NCI-H2029 (cell line): ENCODE measurements at places on chromosomes 7 and 10.

DNA sequence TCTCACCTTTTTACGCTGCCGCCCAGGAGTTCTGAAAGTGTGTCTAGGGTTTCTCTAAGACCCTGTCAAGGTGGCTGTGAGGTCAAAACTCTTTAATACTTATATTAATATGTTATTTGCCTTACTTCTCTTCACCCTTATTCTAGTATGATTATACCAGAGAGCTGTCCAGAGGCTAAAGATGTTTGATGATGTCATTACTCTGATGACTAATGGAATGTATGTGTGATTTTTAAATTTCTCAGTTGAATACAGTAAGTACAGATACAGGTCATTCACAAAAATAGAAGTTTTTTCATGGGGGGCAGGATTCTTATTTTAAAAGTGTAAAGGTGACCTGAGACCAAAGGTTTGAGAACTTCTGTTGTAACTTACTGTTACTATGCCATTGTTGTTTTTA is 150.6 kb upstream of the FOXP2 start:
- no peak for DNase-seq

DNA sequence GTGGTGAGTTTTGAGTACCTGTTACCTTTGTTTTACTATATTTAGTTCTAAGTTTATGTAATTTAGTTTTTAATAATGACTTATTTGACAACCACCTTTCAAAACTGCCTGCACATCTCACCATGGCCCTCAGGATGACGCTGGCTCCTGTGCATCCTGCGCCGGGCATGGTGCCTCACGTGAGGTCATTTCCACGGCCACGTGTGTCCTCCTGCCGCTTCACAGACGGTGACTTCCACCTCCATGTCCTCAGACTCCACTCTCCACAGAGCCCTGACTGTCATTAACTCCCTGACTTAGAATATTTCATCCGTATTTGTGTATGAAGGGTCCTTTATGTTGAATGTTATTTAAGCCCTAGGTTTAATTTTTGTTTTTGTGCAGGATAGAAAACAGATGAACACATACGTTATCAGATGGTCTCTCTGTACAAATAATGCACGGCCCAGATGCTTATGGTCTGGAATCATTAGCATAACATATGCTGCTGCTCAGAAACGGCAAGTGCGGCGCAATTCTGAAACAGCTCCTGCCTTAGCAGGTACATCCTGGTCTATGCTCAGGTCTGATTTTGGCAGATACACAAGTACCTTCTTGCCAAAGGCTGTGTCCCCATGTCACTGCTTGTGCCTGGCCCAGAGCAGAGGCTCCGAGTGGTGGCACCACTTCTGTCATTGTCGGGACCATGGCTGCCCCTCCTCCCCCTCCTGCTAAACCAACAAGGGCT is 155.8 kb downstream of the WDR37 start:
- no peak for DNase-seq

GRCh38 chr7:131839967-131840690 is 283.7 kb upstream of the PODXL start:
- DNase-seq = no peak

GRCh38 chr10:132069122-132069848 is 3.5 kb downstream of the JAKMIP3 start:
- no peak for DNase-seq

- DNase-seq = no peak
Measured at GRCh38 chr7:36057323-36057722, 95.7 kb upstream of the EEPD1 start.
